Bladder microvascular endothelial cell (primary cell): ENCODE measurements at places on chromosomes 6 and 20. TPM values are rescaled to one million over a fixed set of nuclear protein-coding genes. Genes with fewer than 3 reads are reported as not detected.

SDCBP2 gene
- 2.6 and 6.0 TPM in 2 replicates for total RNA-seq

OVOL2 gene
- total RNA-seq: not detected in 2 replicates

BCAS1 gene
- not detected in 2 replicates for total RNA-seq

SLC17A3 gene
- total RNA-seq: not detected in 2 replicates

DEFB121 gene
- not detected in 2 replicates for total RNA-seq

RAMACL gene
- total RNA-seq: 1.8 and 13.3 TPM in 2 replicates

PSORS1C2 gene
- not detected in 2 replicates for total RNA-seq

SIRPD gene
- total RNA-seq: not detected in 2 replicates

GRIK2 gene
- total RNA-seq: under 0.01 and 0.13 TPM in 2 replicates

TMEM151B gene
- 0.06 TPM in 1 of 2 replicates, not detected in the other for total RNA-seq

HACE1 gene
- 13.1 and 18.9 TPM in 2 replicates for total RNA-seq

GJA10 gene
- total RNA-seq: not detected in 2 replicates

VWA7 gene
- total RNA-seq: 0.32 and 0.38 TPM in 2 replicates

SLC22A2 gene
- total RNA-seq: not detected in 2 replicates
